Stimulated activated CD4-positive, alpha-beta T cell treated with anti-CD3 and anti-CD28 coated beads, Interleukin-15, amount 100 ng/mL, for 48 hours (primary cell): ENCODE measurements at places on chromosomes 2 and 18.

DNA sequence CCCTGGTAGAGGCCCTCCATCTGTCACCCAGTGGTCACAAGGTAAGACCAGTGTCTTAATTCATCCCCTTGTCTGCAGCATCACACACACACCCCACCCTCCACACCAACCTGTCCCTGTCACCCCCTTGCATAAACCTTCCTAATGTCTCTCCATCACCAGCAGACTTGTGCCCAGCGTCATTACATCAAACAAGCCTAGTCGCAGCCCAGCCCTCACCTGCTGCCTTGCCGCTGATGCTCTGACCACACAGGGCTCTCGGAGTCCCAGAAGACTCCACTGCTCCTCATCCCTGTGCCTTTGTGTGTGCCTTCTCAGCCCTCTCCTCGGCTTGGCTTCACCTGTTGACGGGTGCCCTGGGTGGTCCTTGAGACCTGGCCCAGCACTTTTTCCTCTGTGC, 171.2 kb downstream of the GLI2 start:
- no peak for DNase-seq

DNA sequence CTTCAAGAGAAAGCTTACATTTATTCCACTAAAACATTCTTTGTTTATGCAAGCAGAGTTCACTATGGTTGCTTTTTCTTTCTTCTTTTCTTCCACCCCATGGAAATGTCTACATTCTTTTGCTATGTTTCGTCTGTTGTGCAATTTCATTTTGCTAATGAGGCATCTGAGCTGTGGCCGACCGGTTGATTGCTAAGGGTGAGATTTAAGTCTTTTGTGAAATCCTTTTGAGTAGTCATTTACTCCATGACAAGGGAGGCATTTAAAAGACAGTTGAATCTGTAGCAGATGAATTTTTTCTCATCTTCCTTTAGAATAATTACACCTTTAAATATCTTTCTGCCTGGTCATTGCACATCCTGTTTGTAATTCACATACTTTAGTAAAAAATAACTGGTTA, 324.1 kb upstream of the THUMPD2 start:
- no peak for DNase-seq

GRCh38 chr18:21452796-21453510, 147.6 kb downstream of the ESCO1 start:
- DNase-seq: no peak

DNA sequence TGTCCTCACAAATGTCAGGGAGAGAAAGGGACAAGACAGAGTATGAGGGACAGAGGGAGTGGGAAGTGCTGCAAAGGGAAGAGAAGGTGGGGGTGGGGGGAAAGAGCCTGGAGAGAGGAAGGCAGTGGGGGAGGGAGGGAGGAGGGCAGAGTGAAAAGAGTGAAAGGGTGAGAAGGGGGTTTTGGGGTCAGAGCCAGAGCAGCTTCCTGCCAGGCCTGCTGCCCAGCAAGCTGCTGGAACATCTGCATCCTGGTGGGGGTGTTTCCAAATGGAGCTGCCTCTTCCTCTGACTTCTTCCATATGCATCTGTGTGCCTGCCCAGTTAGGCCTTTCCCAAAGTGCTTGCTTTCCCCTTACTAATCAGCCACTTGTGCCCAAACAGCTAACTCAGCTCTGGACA, 94.3 kb upstream of the CELF4 start:
- DNase-seq: no peak

- DNase-seq: no peak
Measured at GRCh38 chr2:19684516-19684915, 217.3 kb downstream of the TTC32 start.

- DNase-seq: no peak
Measured at GRCh38 chr2:12694990-12695774, 21.6 kb upstream of the TRIB2 start.

DNA sequence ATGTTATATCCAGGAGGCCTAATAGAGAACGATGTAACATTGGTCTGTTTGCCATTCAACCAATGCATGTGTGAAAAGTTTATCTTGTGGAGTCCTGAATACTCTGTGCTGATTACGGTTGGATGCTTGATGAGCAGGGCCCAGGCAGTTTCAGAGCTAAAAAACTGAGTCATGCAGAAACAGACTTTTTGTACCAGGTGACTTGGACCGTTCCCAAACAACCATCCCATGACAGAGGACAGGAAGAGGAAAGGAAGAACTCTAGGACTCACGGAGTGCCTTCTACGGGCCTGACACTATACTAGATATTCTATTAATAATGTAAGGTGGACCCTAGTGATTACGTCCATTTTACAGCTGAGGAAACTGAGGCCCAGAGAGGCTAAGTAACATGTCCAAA, 142.1 kb downstream of the ARHGAP28 start:
- no peak for DNase-seq

DNA sequence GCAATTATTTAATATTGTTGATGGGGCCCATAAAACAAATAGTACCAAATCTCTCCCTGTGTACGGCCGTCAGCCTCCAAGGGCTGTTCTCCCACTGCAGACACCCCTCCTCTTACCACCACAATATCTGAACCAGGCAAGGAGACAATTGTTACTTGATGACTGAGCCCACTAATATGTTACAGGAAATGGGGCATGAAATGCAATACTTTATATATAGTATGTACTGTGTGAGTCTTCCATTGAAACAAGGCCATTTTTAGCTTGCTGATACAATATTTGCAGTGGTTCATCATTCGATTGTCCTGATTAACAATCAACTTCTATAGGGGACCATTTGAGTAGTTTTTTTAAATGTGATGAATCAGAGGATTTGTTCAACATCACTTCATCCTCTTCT, 307.3 kb downstream of the GBX2 start:
- no peak for DNase-seq

GRCh38 chr2:76711490-76711889, 810.7 kb downstream of the LRRTM4 start:
- no peak for DNase-seq

DNA sequence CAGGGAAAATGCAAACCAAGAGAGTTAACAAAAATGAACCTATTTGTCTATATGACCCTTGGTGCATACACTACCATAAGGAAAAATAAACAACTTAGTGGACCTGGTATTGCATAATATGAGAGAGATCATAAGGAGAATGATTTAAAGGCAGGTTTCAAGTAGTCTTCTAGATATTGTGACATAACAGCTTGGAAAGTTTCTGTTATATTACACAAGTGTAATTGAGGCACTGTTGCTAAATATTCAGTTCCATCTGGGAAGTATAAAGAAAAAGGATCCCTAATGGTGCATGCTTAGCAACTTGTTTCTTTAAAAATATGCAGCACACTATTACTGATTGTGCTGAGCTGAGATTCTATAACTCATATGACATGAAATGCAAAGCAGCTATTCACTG, 252.2 kb upstream of the SPHKAP start:
- no peak for DNase-seq

DNA sequence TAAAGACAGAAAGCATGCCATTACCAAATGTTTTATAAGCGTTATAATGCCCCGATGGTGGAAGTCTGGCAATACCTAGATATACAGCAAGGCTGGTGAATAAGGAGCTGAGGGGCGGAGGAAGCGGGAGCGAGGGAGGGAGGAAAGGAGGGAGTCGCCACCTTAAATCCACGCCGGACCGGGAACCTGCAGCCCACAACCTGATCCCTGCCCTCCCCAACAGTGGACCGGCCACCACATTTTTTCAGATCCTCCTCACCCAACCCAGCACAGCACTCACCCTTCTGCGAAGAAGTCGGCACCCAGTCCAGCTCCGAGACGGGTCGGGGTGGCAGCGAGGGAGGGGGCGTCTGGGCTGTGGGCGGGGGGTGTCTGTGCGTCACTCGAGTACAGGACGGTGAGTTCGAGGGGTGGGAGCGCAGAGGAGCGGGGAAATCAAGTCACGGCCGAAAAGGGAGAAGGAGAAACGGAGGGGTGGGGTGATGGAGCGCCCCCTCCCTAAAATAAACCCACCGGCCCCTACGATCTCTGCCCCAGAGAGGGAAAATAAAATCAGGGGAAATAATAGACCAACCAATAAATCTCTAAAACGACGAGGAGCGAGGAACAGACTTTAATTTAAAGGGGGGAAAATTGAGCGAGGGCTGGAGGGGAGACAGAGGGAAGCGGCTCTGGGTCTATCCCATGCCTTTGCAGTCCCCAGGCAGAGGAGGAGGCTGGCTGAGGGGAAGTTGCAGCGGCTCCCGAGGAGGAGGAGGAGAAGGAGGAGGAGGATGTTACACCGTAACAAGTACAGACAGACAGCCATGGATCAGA, 96.5 kb upstream of the SERTAD2 start:
- peak; percentile 8 for DNase-seq

DNA sequence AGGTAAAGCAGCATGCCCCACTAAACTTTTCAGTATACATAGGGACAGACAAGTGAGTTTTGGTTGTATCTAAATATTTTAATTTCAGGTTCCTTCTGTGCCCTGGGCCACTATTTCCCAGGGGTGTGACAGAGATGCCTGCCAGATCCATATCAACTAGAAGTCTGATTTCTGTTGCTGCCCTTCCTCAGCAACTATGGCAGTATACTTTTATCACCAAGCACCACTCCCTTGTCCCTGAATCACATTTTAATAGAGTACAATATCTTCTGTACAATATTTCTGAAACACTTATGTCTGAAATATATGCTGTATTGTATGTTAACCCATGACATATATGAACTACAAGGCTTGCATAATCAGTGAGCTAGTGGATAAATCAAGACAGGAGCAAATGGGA, 117.6 kb downstream of the HIBCH start:
- DNase-seq: no peak

GRCh38 chr2:118321432-118322105, 233.3 kb downstream of the INSIG2 start:
- no peak for DNase-seq

DNA sequence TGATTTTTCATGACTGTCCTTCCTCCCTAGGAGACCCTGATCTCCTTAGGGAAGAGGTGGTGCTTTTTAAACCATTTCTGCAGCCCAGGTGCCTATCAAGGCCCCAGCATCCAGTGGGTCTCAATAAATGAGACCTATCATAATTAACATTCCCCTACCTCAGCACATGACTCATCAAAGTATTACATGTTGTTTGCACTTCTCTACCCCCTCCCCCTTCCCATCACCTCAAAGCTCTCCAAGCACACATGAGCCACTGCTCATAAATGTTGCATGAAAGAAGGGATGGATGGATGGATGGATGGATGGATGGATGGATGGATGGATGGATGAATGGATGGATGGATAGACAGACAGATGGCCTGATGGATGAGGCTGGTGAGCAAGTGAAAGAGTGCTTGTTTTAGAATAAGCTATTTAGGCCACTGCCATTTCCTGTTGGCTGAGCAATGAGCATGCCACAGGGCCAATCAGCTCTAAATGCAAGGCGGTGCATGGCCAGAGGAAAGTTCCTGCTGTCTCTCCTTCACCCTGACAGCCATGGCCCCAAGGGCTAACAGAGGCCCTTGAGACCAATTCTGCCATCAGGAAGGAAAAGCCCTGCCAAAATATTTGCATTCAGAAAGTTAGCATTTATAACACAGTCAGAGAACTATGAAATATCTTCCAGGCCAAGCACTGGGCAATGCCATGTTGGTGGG, 20.9 kb upstream of the STEAP3 start:
- DNase-seq: no peak

DNA sequence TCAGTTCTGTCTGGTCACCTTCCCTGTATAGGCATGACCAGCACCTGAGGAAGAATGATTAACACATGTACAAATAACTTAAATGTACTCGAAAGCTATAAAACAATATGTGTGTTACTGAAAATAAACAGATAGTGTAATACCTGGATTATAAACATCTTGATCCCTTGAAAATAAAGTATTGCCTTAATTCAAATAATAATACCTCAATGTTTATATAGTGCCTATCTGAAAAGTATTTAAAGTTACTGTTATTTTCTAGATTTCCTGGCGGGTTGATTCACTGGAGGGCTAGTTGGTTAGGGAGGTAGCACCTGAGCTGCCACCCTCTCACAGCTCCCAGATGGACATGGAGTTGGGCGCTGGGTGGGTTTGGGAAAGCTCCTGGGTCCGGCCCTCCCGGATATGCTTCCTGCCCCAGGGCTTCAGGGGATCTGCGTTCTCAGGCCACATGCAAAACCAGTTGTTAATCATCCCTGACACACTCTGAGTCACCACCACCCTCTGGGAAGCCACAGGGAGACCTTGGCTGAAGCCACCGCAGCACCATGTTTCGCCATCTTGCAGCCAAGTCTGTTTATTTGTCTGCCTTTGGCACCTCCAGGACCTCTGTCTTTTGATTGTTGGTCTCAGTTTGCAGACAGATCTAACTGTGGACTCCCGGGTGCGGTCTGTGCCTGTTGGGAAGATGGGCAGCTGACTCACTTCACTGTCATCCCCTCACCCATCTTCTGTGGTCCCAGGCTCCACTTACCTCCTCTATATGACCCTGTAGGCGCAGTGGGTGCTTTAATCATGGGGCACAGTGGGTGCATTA, 35.3 kb downstream of the RAB31 start:
- DNase-seq: no peak

DNA sequence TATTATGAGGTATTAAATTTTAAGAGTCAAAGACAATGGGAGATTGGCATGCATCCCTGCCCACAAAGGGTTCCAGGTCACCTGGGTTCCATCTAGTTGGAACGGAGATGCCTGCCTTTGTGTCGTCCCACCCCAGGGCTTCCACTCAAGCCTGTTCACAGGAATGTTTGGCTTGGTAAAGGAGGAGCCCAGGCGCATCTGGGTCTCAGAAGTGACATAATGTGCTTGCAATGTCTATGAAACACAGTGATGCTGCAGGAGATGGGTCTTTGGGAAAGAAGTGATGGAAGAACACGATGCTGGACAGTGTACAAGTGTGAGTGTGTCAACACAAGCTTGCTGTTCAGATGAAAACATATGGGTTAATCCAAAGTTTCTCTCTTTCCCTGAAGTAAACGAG, 49.6 kb upstream of the ZNF396 start:
- no peak for DNase-seq

GRCh38 chr2:232626584-232626983, 6.8 kb upstream of the EFHD1 start:
- no peak for DNase-seq

DNA sequence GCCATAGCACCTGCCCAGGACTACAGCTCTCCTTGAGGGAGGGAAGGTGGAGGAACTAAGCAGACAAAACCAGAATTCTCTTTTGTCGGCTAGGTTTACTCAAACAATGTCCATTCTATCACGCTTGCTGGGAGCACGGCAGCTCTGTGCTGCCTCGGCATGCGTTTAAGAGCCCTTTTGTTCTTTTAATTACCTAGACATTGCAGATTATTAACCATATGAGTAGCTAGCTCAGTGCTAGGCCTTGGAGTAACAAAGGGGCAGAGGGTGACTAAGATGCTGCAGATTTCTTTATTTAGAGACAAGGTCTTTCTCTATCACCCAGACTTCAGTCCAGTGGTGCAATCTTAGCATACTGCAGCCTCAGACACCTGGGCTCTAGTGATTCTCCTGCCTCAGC, 11.1 kb downstream of the MSGN1 start:
- DNase-seq: no peak

- no peak for DNase-seq
Measured at GRCh38 chr18:80246445-80247392, 595 bp downstream of the PARD6G start.
